ENCODE measurements at places on chromosomes 6 and 20. TPM values are rescaled to one million over a fixed set of nuclear protein-coding genes. Genes with fewer than 3 reads are reported as not detected.

- DNase-seq, result no peak
These were observed 94.9 kb upstream of the KCNK16 start for GRCh38 chr6:39417440-39417839.

DNA sequence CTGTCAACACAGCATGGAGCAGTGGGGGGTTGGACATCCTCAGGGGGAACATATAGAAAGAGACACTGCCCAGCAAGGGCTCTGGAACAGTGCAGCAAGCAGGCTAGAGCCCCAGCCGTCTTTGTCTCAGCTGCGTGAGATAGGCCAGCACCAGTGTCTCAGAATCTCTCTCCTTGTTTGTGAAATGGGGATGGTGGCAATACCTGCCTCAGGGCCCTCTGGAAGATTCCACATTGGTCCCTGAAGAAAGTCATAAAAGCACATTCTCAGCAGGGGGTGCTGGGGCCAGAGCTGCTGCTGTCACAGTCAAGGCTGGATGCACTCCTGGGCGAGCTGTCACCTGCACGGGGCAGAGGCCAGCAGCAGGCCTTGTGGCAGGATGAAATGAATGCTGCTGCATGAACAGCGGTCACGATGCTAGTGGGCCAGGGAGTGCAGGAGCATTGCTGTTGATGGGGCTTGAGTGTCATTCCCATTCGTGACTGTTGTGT lies 121.7 kb downstream of the SYCP2 start:
- DNase-seq, result no peak

DNA sequence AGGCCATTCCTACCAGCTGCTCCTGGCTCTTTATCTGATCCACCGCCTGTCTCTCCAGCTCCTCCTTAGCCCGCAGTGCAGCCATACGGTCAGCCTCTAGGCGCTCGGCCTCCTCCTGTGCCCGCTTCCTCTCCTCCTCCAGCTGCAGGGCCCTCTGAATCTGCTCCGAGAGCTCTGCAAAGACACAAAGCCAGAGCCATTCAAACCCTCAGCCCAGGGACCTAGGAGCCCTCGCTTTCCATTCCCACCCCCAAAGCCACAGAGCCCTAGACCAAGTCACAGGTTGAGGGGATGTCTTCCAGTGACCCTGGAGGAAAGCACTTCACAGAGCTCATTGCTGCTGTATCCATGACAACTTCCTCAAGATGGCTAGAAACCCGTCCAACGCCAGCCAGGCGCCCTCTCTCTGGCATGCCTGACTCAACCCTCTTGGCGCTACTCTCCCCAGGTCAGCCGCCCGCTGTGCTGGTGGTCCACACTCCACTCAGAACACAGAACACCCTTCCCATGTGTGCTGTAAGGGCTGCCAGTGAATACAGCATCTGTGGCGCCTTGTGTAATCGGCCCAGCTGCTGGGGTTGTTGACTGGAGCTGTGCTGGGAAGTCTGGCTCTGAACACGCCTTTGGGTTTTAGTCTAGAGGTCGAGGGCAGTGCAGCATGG lies 49.3 kb downstream of the EZR start:
- no peak for DNase-seq

DNA sequence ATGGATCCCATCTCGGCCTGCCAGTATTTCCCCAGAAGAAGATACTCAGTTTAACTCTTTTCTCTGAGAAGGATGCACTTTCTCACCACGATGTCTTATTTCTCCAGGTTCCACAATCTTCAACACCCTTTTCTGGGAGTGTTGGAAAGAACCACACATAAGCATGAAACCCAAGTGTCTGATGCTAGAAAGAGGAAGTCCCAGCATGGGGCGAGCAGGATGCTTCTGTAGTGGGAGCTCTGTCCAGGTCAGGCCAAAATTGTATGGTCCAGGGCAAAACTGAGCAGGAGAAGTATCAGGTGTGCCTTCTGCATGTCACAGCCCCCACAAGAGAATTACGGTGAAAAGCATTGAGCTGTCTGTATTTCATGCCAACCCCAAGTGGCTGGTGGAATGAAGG lies 11.0 kb downstream of the TREM1 start:
- DNase-seq, result no peak

- DNase-seq, result no peak
These were observed 27.9 kb downstream of the FOXO3 start for GRCh38 chr6:108588586-108588985.

The NKX2-2 gene
- total RNA-seq, result 0.05 TPM

Data from thymus (tissue), 14 donors.